ENCODE measurements at places on chromosomes 4 and X. TPM values are rescaled to one million over a fixed set of nuclear protein-coding genes. Genes with fewer than 3 reads are reported as not detected.

- H3K4me3 ChIP-seq = no peak overlapping the region
- no peaks in the 10 kb centered on the region for H3K27me3 ChIP-seq
- DNase-seq = no peak
- peaks cover 15% of the 10 kb centered on the region for H3K36me3 ChIP-seq
- no peaks in the 10 kb centered on the region for H3K4me1 ChIP-seq
These were observed 2.2 kb downstream of the PLXNA3 start for GRCh38 chrX:154460326-154460725.

GRCh38 chrX:46044486-46044885, 500.7 kb downstream of the ZNF674 start:
- H3K4me3 ChIP-seq = no peak overlapping the region
- no peak overlapping the region for H3K27ac ChIP-seq
- H3K27me3 ChIP-seq = no peaks in the 10 kb centered on the region
- peak; percentile 20 for DNase-seq
- H3K4me1 ChIP-seq = no peaks in the 10 kb centered on the region

Gene PALLD
- total RNA-seq = 205 TPM

- H3K4me3 ChIP-seq = no peak overlapping the region
- no peak for DNase-seq
- no peaks in the 10 kb centered on the region for H3K36me3 ChIP-seq
- no peaks in the 10 kb centered on the region for H3K27me3 ChIP-seq
- H3K4me1 ChIP-seq = no peaks in the 10 kb centered on the region
These were observed 49.4 kb downstream of the DTHD1 start for GRCh38 chr4:36330796-36331195.

- no peaks in the 10 kb centered on the region for H3K4me1 ChIP-seq
- no peaks in the 10 kb centered on the region for H3K36me3 ChIP-seq
- H3K4me3 ChIP-seq = no peak overlapping the region
- DNase-seq = no peak
These were observed 103.9 kb downstream of the ADGRA3 start for GRCh38 chr4:22412013-22412412.

DNA sequence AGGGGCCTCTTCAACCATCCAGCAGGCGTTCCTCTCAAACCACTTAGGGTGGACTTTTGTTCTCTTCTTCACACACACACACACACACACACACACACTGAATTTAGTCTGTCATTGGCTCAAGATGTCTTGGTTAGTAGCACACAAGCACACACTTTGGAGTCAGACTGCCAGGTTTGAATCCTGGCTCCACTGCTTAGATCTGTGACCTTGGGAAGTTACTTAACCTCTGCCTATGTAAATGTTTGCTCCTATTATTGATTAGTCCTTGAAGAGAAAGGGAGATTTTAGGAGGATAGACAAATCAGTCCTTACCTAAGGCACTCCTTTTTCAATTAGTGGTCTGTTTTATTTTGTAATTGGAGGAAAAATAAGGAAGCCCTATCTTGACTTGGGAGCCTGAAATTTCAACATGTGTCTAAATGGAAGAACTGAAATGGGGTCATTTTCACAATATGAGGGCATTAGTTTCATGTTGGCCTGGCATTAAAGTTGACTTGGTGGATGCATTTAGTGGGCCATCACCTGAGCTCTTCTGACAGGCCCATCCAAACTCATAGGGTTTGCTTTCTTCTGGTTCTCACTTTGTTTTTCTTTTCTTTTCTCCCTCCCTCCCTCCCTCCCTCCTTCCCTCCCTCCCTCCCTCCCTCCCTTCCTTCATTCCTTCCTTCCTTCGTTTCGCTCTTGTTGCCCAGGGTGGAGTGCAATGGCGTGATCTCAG, 13.3 kb upstream of the TMEM131L start:
- H3K36me3 ChIP-seq = no peaks in the 10 kb centered on the region
- H3K27ac ChIP-seq = no peak overlapping the region
- H3K4me3 ChIP-seq = no peak overlapping the region

Gene RCHY1
- 34.5 TPM for total RNA-seq

GRCh38 chr4:105283501-105283900, 136.8 kb downstream of the TET2 start:
- peak; percentile 65 for DNase-seq
- H3K4me1 ChIP-seq = peaks cover 6% of the 10 kb centered on the region
- H3K27ac ChIP-seq = no peak overlapping the region
- H3K27me3 ChIP-seq = no peaks in the 10 kb centered on the region
- H3K36me3 ChIP-seq = no peaks in the 10 kb centered on the region

DNA sequence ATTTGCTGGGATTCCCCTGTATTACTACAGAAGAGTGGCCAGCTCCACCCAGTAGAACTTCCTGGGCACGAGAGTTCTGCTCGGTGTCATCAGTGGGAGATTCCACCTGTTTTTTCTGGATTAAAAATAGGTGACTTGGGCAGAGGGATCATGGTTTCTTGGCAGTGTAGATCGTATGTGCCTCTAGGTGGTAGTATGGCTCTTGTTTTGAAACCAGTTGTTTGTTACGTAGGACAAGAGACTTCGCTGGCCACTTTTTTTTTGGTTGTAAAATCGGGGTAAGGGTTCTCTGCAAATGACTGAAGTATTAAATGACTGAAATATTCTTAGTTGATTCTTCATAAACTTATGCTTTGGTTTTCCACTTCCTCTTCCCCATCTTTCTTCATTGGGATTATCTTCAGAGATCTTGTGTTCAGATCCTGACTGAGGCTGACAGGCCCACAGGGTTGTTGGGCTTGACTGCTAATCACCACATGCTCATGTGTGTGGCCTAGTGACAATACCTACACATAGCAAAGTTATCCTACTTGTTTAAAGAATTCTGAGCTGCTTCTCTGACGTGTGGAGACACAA, 43.8 kb upstream of the WDR1 start:
- no peaks in the 10 kb centered on the region for H3K4me1 ChIP-seq
- H3K36me3 ChIP-seq = no peaks in the 10 kb centered on the region
- peak; percentile 42 for DNase-seq
- peaks cover 2% of the 10 kb centered on the region for H3K27me3 ChIP-seq
- H3K4me3 ChIP-seq = no peak overlapping the region

DNA sequence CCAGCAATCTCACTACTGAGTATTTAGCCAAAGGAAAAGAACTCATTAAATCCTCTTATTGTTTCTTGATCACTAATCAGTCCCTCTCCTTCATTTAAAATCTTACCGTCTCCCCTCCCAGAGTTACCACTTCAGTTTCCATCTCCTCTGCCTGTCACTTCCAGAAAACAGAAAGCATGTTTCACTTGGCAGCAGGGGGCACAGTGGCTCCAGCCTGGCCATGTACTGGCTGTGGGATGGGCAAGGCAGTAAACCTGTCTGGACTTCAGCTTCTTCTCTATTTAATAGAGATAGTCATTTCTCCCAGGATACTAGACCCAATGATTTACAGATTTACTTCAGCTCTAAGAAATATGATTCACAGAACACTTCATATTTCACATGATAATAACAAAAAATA, 63.2 kb downstream of the CD40LG start:
- no peak overlapping the region for H3K4me3 ChIP-seq
- no peaks in the 10 kb centered on the region for H3K27me3 ChIP-seq
- H3K36me3 ChIP-seq = no peaks in the 10 kb centered on the region
- no peaks in the 10 kb centered on the region for H3K4me1 ChIP-seq
- no peak for DNase-seq

Gene PCDH7
- total RNA-seq = 9.0 TPM

- no peaks in the 10 kb centered on the region for H3K36me3 ChIP-seq
- no peaks in the 10 kb centered on the region for H3K4me1 ChIP-seq
- no peak for DNase-seq
- no peak overlapping the region for H3K4me3 ChIP-seq
- H3K27ac ChIP-seq = no peak overlapping the region
These were observed 22.4 kb upstream of the P2RY10 start for GRCh38 chrX:78922754-78923153.

DNA sequence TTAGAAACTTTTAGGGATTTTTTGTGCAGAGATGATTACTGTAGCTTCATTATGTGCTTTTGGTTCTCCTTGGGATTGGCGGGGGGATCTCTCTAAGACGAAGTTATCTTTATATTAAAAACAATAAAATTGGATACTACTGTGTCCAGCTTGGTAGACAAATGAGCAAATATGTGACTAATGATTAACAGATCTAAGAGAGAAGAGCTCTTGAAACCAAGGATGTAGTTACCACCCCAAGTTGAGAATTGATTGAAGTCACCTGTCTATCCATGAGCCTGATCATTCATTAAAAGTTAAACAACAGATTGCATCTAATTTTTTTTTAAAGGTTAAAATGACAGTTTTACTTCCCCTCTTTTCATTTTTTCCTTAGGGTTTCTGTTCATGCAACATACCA, 8.7 kb downstream of the PAICS start:
- no peak overlapping the region for H3K4me3 ChIP-seq
- H3K27me3 ChIP-seq = no peaks in the 10 kb centered on the region
- no peak overlapping the region for H3K27ac ChIP-seq
- no peak for DNase-seq

- H3K4me1 ChIP-seq = peaks cover 7% of the 10 kb centered on the region
- H3K27ac ChIP-seq = no peak overlapping the region
- no peak overlapping the region for H3K4me3 ChIP-seq
- no peaks in the 10 kb centered on the region for H3K36me3 ChIP-seq
These were observed 184.9 kb downstream of the PDGFC start for GRCh38 chr4:156786713-156787112.

DNA sequence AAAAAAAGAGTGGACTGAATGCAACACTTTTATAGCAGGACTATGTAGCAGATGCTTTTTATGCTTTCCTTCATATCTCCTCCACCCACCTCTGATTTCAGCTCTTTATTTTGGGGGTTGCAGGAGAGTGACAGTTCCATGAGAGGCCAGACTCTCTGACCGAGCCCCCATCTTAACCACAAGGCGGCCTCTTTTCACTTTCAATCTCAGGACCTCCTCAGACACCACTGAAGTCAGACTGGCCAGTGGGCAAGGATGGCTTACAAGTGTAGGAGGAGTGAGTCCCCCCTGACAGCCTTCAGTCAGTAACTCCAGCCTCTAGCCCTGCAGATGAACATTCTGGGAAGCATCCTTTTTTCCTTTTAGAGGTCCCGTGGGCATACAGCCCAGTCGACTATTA, 140.8 kb downstream of the FRAS1 start:
- H3K4me3 ChIP-seq = no peak overlapping the region
- no peak overlapping the region for H3K27ac ChIP-seq
- DNase-seq = no peak
- no peaks in the 10 kb centered on the region for H3K4me1 ChIP-seq
- no peaks in the 10 kb centered on the region for H3K27me3 ChIP-seq

DNA sequence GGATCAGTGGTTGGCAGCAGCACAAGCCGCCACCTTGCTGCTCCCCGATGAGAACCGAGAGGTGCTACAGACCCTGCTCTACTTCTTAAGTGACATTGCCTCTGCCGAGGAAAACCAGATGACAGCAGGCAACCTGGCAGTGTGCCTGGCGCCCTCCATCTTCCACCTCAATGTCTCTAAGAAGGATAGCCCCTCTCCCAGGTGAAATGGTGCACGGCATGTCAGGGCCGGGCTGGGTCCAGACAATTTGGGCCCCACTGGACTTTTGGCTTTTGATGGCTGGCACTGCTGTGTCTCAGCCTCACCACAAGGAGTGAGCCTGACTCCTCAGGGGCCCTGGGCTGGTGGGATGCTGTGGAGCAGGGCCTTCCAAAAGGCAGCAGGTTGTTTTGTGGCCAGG, 74.1 kb downstream of the STARD8 start:
- H3K36me3 ChIP-seq = no peaks in the 10 kb centered on the region
- H3K27me3 ChIP-seq = no peaks in the 10 kb centered on the region
- H3K4me1 ChIP-seq = no peaks in the 10 kb centered on the region
- no peak overlapping the region for H3K27ac ChIP-seq

GRCh38 chr4:88137112-88137511, 21.3 kb downstream of the ABCG2 start:
- no peaks in the 10 kb centered on the region for H3K36me3 ChIP-seq
- H3K4me3 ChIP-seq = no peak overlapping the region
- H3K4me1 ChIP-seq = peaks cover 8% of the 10 kb centered on the region
- DNase-seq = no peak

DNA sequence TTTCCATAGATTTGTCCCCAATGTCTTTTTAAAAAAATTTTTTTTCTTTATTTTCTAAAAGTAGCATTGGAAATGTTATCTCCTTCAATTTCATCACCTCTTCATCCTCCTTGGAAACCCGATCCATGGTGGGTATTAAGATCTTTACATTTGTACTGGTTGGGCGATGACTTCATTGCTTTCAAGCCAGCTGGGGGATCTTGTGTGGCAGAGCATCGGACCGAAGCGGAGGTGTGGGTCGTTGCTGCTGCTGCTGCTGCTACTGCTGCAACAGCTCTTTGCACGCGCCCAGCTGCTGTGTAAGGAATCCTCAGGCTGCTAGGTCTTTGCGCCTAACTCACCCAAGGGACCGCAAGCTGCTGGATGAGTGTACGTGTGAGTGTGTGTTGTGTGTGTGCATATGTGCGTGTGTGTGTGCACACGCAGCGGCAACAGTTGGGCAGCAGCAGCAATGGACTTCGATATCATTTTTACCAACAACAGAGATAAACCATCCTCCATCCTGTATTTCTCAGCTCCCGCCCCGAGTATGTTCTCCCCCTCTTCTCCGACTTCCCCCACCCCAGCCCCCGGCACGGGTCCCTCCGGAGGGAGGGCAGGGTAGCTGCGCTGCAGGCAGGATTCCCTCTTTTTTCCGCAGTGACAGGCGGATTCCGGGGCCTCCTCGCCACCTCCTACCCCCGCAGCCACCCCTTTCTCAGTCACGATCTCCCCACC, 768 bp upstream of the CDKL5 start:
- peak overlapping the region; percentile 72 for H3K4me3 ChIP-seq
- no peaks in the 10 kb centered on the region for H3K4me1 ChIP-seq
- no peaks in the 10 kb centered on the region for H3K27me3 ChIP-seq
- peak; percentile 46 for DNase-seq
- peak overlapping the region; percentile 59 for H3K27ac ChIP-seq

- no peaks in the 10 kb centered on the region for H3K27me3 ChIP-seq
- no peak overlapping the region for H3K4me3 ChIP-seq
- DNase-seq = no peak
These were observed 82.9 kb upstream of the KCNIP4 start for GRCh38 chr4:22031423-22031822.

GRCh38 chr4:3470244-3471097, 7.4 kb downstream of the DOK7 start:
- no peak overlapping the region for H3K4me3 ChIP-seq
- no peak overlapping the region for H3K27ac ChIP-seq
- peaks cover 4% of the 10 kb centered on the region for H3K27me3 ChIP-seq
- DNase-seq = peak; percentile 79
- H3K4me1 ChIP-seq = no peaks in the 10 kb centered on the region

Gene CTAG1B
- total RNA-seq = not detected

DNA sequence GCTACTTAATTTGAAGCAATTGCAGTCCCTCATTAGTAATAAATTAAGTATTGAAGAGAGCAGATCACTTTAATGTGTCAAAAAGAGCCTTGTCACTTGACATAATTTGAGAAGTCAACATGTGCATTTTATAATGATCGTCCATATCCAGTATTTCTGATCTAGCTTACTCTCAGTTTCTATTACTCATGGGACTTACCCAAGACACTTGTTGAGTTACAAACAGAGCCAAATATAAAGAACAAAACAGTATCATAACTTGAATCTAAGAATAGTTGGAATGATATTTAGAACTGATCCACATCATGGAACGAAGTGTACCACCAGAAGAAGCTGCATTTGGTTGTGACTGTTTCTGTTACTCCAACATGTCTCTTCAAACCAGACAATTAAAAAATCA, 54.7 kb downstream of the SLITRK4 start:
- H3K36me3 ChIP-seq = no peaks in the 10 kb centered on the region
- no peak overlapping the region for H3K27ac ChIP-seq
- H3K27me3 ChIP-seq = no peaks in the 10 kb centered on the region
- H3K4me1 ChIP-seq = no peaks in the 10 kb centered on the region
- H3K4me3 ChIP-seq = no peak overlapping the region

GRCh38 chrX:64394874-64395567, at the start of gene MTMR8:
Gene MTMR8, minus strand, starts transcription at chrX:64395452. Its CDS starts 89 bp downstream, at chrX:64395363.
- no peak within 1 kb of the TSS for H3K27ac ChIP-seq
- H3K4me1 ChIP-seq = no peaks in the 10 kb centered on the region
- H3K36me3 ChIP-seq = no peaks in the 10 kb centered on the region
- no peaks in the 10 kb centered on the region for H3K27me3 ChIP-seq
- peak within 1 kb of the TSS; percentile 38 for H3K4me3 ChIP-seq
